ENCODE measurements at places on chromosomes 1 and 21.
A peak's percentile ranks its signal among the peaks of the same experiment; 100 is the strongest.

DNA sequence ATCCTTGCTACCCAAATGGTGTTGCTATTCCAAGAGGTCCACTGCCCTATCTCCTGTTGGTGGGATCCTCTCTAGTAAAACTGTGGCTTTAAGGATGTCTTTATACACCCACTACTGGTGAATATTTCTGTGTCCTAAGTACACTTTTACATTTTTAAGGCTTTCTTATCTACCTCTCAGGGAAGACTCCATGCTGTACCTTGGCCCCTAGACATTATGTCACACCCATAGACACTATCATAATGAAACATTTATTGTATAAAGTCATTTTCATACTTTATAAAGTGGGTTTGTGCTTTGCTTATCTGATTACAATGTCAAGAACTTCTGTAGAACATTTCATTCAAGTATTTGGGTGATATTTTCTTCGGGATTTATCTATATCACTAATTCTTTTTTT, 270.3 kb upstream of the SNX7 start:
- DNase-seq, result no peak

GRCh38 chr1:24644100-24644384, 940 bp downstream of the SRRM1 start:
- peak; percentile 14 for DNase-seq

DNA sequence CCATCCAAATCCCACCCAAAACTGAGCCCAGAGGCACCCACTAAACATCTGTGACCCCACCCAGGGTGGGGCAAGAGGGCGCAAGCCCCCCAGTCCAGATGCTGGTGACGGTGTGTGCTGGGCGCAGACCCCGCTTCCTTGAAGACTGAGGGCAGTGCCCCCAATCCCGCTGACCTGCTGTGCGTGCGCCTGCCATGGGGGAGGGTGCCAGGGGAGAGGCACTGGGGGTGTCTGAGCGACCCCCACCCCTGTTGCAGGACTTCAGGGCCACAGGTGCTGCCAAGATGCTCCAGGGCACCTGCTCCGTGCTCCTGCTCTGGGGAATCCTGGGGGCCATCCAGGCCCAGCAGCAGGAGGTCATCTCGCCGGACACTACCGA, 13.3 kb downstream of the COL6A2 start:
- no peak for DNase-seq

GRCh38 chr1:87190402-87190801, 138.3 kb upstream of the LMO4 start:
- no peak for DNase-seq

DNA sequence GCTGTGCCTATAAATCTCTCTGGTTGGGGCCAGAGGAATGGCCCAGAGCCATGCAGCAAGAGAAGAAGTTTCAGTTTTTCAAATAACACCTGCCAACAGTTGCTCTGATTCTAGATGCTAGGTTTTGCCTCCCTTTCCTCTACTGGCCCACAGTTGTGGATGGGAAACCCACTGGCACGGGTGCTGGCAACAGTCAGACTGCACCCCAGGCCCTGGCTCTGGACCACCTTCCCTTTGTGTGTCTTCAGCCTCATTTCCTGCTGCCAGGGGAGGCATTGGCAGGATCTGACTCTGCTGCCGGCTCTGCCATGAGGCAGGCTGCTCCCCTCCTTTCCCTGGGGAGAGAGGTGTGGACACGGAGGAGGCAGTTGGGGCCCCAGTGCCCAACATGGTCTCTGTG, 142.0 kb downstream of the IGSF21 start:
- DNase-seq, result no peak

DNA sequence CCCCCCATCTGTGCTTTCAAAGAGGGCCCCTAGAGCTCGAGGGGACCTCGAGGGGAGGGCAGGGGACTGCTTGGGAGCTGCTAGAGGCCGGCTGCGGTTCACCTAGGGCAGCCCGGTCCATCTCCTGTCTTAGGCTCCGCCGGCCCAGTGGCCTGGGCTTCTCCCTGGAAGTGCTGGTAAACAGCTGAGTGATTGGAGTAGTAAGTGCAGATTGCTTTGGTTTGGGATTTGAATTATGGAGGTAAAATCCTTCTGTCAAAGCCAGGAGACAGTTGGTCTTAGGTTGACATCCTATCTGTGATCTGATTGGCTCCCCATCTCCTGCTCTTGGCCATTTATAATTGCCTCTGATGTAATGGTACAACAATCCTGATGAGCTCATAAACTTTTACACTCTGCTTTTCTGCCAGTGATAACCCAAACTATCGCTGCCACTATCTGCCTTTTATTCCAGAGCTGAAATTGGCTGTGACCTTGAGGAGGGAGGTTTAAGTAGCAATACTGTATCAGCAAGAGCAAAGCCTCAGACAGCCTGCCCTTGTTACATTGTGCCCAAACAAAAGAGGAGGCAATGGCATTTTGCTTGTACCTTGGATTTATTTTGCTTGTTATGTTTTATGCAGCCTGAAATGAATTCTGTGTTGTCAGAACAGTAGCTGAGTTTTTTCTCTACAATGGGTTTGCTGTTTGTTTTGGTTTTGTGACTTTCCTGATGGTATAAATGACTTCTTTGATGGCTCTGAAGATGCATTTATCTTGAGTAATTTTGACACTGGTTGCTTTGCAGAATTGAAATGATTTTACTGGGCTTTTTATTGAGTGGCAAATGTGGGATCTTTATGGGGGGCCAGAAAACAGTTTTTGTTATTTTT, 2.4 kb downstream of the ARID1A start:
- DNase-seq, result peak; percentile 57

- DNase-seq, result no peak
Measured at GRCh38 chr1:32255072-32256071, 4.3 kb downstream of the LCK start.

- DNase-seq, result no peak
Measured at GRCh38 chr1:244010703-244011123, 40.4 kb upstream of the ZBTB18 start.

- no peak for DNase-seq
Measured at GRCh38 chr21:28550057-28550825, 442.4 kb downstream of the LTN1 start.

DNA sequence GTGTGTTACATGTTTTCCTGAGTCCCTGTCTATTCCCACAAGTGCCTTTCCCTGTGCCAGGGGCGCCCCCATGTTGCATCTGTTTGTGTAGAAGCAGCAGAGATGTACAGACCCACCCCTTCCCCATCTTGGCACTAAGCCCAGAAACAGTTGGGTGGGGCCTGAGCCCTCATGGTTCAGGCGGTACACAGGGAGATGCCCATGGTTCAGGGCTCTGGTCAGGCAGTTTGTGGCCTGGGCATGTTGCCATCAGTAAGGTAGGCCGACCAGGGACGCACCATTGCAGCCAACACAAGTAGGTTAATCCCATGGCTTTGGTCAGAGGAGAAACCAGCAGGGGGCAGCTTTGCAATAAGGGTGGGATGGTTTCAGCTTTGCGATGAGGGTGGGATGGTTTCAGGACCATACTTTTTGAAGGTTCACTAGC, 914 bp upstream of the ADGRB2 start:
- no peak for DNase-seq

- no peak for DNase-seq
Measured at GRCh38 chr1:21154717-21155116, 22.0 kb downstream of the EIF4G3 start.
